ENCODE measurements at places on chromosomes 2 and 18. TPM values are rescaled to one million over a fixed set of nuclear protein-coding genes. Genes with fewer than 3 reads are reported as not detected.

DNA sequence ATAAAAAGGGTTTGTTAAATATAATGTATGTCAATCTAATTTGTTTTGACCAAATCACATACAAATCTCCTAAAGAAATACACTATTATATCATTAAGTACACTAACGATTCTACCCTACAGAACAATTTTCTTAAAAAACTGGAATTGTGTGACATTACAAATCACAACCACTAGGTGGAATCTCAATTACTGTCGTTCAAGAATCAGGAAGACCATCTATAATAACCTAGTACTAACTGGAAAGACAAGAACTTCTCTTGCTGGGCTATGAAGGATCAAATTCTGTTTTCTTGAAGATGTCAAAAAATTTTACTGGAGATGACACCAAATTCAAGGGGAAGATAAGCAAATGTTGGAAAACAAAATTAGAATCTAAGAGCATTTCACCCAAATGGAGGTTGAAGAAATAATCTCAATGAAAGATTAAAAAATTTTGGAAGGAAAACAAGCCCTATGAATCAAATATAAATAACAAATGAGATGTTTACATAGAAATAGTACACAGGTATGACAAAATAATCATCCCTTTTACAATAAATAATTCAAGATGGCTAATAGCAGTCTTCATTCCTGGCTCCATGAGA, 110.9 kb downstream of the STK39 start:
- DNase-seq = no peak

GRCh38 chr2:2647141-2647541, 316.1 kb upstream of the MYT1L start:
- DNase-seq = no peak

DNA sequence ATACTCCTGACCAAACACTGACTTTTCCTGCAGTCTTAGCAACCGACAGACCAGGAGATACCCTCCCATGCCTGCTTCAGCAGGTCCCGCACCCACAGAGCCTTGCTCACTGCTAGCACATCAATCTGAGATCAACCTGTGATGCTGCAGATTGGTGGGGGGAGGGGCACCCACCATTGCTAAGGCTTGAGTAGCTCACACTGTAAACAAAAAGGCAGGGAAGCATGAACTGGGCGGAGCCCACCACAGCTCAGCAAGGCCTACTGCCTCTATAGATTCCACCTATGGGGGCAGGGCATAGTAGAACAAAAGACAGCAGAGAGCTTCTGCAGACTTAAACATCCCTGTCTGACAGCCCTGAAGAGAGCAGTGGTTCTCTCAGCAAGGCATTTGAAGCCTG, 109.7 kb downstream of the SP100 start:
- DNase-seq = no peak

DNA sequence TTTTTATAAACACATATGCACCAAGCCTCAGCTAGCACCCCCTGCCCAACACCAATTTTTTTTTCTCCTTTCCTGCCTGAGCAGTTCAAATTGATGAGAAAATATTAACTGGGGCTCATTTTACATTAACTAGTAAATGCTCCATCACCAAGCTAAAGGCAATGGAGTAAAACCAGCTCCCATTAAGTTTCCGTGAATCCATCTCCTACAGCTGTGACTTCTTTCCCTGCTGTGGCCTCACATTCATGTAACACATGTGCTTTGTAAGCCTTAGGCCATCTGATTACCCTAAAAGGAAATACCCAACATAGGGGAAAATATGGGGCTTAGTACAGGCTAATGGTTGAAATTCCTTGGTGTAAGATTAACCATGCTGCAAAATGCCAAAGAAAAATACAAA, 60.8 kb downstream of the DNER start:
- no peak for DNase-seq

DNA sequence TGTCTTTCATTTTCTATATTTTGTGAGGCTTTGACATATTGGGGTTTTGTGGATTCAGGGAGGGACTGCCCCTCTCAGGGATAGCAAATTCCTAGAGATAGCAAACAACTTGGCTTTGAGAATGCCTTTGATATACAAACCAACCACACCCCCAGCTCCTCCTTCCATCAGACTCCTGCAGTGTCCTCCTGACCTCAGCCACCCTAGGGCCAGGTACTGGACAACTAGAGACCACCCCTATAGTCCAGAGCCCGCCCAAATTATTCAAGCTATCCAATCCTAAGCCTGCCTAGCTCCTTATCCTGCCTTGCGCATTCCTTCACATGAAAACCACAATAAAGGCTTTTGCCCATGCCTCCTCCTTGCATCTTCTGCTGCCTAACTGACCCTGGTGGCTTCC, 22.9 kb upstream of the STAM2 start:
- DNase-seq = no peak

DNA sequence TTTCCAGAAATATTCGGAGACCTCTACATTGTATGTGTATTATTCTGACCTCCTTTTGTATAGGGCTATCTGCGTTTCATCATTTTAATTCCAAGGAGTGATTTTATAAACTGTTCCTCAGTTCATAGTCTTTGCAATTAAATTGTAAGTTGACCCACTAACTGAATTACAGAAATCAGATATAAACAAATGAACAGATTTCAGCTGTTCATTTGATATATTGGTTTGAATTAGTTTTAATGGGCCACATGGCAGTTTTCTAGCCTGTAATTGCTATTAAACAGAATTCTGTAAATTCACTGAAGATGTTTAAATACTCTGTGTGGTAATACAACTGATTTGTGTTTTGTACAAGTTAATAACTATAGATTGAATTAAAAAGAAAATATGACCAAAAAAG, 346.4 kb upstream of the VWC2L start:
- DNase-seq = no peak

- no peak for DNase-seq
Observed at GRCh38 chr2:217185265-217185995, 325.6 kb upstream of the TNP1 start.

CCDC141 gene
- 2.0 TPM for total RNA-seq

GRCh38 chr2:177244244-177244771, 20.2 kb downstream of the NFE2L2 start:
- DNase-seq = no peak

HNRNPA3 gene
- total RNA-seq = 77.8 TPM

DNA sequence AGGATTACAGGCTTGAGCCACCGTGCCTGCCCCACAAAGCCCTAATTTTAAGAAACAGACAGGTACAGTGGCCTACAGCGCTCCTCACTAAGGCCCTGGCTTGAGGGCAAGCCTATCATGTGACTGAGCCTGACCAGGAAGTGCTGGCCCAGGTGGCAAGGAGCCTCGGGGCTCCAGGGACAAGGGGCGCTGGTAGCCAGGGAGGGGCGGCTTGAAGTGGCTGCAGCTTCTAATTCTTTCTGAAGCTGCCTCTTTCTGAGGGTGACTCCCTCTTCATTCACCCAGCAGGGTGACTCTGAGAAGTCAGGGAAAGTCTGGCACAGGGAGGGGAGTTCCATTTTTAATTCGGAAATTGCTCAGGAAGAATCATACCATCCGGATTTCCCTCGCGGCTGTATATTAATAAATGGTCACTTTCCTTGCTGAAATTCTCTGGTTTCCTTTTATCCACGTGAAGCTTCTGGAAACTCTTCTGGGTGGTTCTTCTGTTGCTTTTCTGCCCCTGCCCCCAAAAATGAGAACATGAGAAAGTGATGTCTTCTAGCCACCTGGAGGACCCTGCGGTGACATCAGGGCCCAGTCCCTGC, 115.7 kb downstream of the FAM210A start:
- DNase-seq = peak; percentile 86

ANKRD30B gene
- total RNA-seq = not detected

WDR35 gene
- 8.3 TPM for total RNA-seq

- DNase-seq = no peak
Observed at GRCh38 chr2:27907547-27907946, 17.0 kb downstream of the BABAM2 start.

PXDN gene
- 33.6 TPM for total RNA-seq

DNA sequence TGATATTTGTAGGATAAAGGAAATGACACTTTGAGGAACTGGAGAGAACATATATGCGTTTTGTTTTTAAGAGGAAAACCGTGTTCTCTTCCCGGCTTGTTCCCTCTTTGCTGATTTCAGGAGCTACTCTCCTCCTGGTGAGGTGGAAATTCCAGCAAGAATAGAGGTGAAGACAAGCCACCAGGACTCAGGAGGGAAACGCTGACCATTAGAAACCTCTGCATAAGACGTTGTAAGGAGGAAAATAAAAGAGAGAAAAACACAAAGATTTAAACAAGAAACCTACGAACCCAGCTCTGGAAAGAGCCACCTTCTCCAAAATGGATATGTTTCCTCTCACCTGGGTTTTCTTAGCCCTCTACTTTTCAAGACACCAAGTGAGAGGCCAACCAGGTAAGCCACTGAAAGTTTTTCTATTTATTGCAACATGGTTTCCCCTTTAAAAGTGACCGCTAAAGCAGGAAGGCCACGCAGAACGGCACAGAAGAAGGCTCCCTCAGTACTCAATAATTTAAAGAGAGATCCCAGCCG, 735 bp downstream of the NRP2 start:
- no peak for DNase-seq

GRCh38 chr2:207777124-207777523, 7.4 kb upstream of the FZD5 start:
- no peak for DNase-seq

DNA sequence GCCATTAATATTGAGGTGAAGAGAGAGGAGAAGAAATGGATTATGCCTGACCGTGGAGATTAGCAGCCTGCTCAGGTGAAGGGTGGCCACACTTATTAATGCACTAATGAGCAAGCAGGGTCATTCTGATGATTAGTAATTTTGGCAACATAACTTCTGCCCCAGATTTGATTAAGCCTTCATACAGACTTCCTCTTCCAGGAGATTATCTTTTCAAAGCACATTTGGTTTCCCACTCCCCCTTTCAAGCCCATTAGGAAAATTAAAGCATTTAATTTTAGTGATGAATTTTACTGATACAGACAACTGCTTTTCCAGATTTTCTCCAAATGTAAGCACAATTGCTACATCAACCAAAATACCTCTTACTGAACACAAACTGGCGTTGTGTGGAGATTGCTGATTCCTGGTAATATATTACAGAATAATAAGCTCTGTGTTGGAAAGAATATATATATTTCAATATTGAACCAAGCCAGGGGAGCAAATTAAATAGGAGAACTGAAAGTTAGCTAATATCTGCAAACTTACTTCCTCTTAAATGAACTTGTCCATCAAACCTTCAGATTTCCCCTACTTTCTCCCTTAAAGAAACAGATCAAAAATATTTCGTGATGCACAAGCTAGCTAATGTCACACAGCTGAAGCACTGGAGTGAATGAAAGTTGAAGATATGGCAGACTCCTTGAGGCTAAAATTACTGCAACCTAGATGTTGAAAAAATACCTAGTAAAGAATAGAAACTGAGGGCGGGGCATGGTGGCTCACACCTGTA, 140.8 kb downstream of the FAM210A start:
- DNase-seq = no peak

DNA sequence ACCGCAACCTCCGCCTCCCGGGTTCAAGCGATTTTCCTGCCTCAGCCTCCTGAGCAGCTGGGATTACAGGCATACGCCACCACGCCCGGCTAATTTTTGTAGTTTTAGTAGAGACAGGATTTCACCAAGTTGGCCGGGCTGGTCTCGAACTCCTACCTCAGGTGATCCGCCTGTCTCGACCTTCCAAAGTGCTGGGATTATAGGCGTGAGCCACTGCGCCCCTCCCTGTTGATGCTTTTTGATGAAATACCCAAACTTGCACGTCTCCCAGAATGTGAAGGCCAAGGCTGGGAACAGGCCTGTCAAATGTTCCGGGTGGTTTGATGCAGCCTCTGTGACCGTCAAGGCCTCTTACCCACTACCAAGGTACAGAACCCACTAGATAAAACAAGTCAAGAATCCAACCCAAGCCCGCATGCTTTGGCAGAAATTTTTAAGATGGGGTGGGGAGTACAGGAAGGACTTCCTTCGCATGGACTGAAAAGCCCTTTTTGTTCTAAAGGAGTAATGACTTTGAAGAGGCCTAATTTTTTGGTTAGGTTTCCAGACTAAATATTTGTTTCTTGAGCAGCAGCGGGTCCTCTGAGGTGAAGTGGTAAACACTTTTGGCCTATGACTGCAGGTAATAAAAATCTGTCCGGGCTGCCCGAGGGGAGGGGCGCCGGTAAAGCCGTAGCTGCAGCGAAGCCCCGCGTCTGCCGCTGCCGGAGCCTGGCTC, 3.7 kb upstream of the EVX2 start:
- DNase-seq = no peak

MLPH gene
- total RNA-seq = 34.6 TPM

DNA sequence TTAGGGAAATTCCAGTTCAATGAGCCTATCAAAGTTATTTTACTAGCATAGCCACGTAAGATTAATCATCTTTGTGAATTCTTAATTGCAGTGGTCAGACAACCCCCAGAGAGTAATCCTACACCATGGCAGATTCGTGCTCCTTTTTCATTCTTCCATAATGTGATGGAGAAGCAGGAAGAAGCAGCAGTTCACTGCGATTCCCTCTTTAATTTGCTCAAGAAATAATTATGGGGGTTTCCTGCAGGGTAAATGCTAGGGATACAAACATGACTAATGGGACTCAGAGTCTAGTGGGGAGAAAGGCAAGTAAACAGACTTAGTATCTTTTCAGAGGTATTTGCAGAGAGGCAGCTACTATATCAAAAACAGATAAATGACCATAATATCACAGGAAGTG, 175.8 kb upstream of the HNRNPA3 start:
- DNase-seq = no peak

DNA sequence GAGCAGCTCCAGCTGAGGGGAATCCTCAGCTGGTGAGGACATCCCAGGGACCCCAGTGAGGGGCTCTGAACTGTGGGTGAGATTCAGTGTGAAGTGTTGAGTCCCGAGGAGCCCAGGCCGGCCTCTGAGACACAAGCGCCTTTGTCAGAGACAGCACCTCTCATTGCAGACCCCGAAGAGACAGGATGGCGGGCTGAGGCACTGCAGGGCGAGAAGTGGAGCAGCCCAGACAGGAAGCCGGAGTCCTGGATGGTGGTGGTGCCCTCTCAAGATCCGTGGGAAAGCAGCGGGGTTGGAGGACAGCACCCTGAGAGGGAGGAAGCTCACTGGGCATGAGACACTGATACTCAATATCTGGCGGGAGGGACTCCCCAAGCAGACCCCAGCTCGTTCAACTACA, 49.1 kb upstream of the ID2 start:
- no peak for DNase-seq

DNA sequence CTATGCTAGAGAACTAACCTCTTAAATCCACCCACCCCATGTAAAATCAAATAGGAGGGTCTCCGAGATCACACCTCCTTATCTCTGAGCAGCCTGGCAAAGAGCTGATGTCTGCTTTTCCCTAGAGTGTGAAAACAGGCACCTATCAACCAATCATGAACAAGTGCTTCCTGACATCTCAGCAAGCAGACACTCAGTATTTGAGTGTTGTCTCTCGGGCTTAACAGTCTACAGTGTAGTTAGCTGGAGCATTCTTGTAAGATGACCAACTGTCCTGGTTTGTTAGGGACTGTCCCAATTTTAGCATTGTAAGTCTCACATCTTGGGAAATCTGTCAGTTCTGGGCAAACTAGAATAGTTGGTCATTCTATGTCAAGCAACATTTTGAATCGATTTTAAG, 26.4 kb downstream of the MARCHF4 start:
- DNase-seq = no peak

CXCR1 gene
- 0.49 TPM for total RNA-seq

- DNase-seq = peak; percentile 69
Observed at GRCh38 chr2:129777146-129777545, 202.3 kb upstream of the RAB6C start.
